ENCODE measurements at places on chromosomes 11 and 22.

- DNase-seq = no peak
Observed at GRCh38 chr11:134783234-134783633, 371.2 kb upstream of the B3GAT1 start.

DNA sequence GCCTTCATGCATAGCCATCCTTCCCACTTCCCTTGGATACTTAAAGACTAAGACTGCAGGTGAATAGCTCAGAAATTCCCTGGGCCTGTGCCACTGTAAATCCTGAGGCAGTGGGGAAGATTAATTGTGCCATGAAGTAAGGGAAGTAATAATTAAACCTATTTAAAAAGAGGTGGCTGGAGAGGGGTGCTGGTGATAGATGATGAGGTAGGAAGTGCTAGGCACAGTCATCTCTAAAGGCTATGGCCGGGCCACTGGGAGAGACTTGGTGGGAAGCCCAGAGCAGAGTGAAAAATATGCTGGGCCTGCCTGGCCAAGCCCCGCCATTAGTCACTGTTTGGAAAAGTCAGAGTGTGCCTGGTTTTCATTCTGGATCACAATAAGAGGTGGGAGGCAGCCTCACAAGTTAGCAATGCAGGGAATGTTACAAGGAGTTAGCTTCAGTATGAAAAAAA, 197.2 kb upstream of the PITPNB start:
- DNase-seq = no peak

DNA sequence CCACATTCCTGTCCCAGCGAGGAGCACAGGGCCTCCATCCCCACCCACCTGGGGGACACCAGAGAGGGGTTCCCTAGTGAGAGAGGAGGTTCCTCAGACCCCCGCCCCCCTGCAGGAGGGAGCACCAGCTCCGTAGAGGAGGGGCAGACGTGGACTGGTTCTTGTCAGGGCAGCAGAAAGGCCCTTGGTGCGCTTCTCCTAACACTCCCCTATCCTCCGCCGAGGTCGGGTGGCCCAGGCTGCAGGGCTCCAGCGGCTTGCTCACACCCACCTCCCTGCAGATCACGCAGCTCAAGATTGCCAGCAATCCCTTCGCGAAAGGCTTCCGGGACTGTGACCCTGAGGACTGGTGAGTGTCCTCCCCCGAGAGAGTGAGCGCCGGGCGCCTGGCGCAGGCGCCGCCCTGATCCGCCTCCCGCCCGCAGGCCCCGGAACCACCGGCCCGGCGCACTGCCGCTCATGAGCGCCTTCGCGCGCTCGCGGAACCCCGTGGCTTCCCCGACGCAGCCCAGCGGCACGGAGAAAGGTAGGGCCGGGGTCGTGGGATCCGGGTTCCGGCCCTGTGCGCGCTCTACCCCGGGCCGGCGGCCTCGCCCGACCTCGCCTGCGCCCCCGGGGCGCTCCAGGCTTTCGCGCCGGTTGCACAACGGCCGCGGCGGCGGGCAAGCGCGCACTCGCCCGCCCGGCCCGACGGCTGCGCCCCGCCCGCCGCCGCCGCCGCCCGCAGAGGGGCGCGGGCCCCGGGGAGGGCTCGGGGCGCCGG, 5.1 kb downstream of the TBX1 start:
- DNase-seq = no peak

- no peak for DNase-seq
Observed at GRCh38 chr11:129739339-129739738, 76.3 kb upstream of the TMEM45B start.

DNA sequence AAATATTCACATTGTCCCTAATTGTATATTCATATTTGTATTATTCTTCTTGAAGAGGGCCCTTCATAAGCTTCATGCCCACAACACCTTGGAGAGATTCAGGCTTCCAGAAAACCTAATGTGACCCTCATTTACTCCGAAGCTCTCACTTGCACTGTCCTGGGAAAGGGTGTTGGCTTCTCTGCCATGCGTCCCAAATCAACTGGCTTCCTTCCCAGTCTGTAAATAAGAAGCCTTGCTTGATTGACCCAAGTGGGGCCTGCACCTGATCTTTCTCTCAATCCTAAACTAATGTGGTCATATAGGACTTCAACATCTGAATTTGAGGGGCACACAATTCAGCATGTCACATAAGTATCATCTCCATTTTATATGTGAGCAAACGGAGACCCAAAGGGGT, 40.5 kb upstream of the ZBTB16 start:
- no peak for DNase-seq

- DNase-seq = no peak
Observed at GRCh38 chr11:44623731-44624491, 58.4 kb downstream of the CD82 start.

DNA sequence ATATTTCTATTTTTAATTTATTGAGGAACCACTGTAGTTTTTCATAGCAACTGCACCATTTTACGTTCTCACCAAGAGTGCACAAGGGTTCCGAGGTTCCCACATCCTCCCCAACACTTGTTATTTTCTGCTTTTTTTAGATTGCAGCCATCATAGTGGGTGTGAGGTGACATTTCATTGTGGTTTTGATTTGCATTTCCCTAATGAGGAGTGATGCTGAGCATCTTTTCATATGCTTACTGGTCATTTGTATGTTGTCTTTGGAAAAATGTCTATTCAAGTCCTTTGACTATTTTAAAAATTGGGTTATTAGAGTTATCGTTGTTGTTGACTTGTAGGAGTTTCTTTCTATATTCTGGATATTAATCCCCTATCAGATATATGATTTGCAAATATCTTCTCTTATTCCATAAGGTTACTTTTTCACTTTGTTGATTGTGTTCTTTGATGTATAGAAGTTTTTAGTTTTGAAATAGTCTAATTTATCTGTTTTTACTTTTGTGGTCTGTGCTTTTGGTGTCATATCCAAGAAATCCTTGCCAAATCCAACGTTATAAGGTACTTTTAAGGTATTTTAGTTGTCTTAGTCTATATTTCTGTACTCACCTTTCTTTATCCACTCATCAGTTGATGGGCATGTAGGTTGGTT, 9.0 kb downstream of the NEAT1 start:
- DNase-seq = no peak

- DNase-seq = no peak
Observed at GRCh38 chr11:76234416-76235232, 28.3 kb upstream of the WNT11 start.

DNA sequence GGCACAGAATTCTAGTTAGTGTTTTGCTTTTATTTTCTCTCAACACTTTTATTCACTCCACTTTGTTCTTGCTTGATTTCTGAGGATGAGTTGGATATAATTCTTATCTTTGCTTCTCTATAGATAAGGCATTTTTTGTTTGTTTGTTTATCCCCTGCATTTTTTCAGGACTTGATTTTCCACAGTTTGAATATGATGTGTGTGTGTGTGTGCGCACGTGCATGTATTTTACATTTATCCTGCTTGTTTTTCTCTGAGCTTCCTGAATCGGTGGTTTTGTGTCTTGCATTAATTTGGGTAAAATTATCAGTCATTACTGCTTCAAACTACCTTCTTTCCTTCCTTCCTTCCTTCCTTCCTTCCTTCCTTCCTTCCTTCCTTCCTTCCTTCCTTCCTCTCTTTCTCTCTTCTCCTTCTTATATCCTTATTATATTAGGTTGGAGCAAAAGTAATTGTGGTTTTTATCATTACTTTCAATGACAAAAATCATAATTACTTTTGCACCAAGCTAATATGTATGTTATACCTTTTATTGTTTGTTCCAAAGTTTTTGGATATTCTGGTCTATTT, 679.9 kb upstream of the RAG2 start:
- DNase-seq = no peak

- no peak for DNase-seq
Observed at GRCh38 chr11:21640491-21640890, 552.4 kb upstream of the ANO5 start.

- DNase-seq = no peak
Observed at GRCh38 chr11:10809373-10810160, 841 bp upstream of the EIF4G2 start.

DNA sequence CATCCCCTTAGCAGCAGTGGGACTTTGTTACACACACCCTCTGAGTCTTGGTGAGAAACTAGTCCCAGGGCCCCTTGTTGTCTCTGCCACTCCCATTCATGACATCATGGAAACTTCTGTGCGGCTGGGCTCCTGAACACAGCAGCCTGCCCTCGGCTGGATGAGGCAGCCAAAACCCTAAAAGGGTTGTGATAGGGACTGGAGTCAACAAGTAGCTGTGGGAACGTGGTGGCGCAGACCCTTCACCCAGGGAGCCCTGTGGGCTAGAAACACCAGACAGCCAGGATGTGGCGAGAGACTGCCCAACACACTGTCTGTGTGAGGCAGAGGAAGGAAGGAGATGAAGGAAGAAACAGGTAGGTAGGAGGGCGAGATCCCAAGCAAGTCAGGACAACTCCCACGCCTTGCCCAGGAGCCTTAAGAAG, 3.9 kb downstream of the CD3D start:
- peak; percentile 32 for DNase-seq

GRCh38 chr11:122253589-122254231, 137.7 kb upstream of the BLID start:
- DNase-seq = no peak

- DNase-seq = no peak
Observed at GRCh38 chr22:25509374-25509791, 55.1 kb upstream of the GRK3 start.

GRCh38 chr22:48742191-48742555, 1085.5 kb downstream of the BRD1 start:
- no peak for DNase-seq

DNA sequence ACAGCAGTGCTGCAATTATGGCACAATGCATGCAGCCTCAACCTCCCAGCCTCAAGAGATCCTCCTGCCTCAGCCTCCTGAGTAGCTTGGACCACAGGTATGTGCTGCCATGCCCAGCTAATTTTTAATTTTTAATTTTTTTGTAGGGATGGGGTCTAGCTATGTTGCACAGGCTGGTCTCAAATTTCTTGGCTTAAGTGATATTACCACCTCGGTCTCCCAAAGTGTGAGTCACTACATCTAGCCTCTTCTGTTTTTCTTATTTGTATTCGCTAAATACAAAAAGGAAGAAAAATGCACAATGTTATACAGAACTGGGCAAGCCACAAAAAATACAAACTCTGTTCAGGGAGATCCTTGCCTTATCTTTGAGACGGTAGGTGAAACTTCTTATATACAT, 62.1 kb downstream of the DDI1 start:
- no peak for DNase-seq

GRCh38 chr11:488992-489391, 18.1 kb downstream of the RNH1 start:
- no peak for DNase-seq

- DNase-seq = no peak
Observed at GRCh38 chr22:46794491-46794890, 32.0 kb downstream of the TBC1D22A start.

- no peak for DNase-seq
Observed at GRCh38 chr11:78359921-78360320, 57.7 kb downstream of the GAB2 start.

- DNase-seq = no peak
Observed at GRCh38 chr22:30000566-30000965, 79.7 kb upstream of the HORMAD2 start.

DNA sequence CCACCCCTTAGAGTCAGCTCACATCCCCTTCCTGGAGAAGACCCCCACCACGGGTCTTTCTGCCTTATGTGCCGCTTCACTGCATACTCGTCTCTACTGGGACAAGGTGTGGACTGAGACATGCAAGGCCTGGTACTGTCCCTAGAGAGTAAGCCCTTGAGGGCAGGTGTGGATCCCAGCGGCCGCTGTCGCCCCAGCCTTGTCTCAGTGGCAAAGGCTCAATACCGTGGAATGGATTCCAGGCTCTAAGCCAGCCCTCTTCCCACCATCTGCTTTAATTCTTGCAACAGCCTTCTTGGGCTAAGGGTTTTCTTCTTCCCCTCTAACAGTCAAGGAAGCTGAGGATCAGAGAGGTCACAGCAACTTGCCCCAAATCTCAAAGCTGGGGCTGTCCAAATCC, 220.3 kb downstream of the CEP164 start:
- DNase-seq = no peak

- DNase-seq = no peak
Observed at GRCh38 chr22:47606426-47606825, 844.0 kb downstream of the TBC1D22A start.

GRCh38 chr11:129287920-129288319, 87.7 kb upstream of the BARX2 start:
- no peak for DNase-seq

DNA sequence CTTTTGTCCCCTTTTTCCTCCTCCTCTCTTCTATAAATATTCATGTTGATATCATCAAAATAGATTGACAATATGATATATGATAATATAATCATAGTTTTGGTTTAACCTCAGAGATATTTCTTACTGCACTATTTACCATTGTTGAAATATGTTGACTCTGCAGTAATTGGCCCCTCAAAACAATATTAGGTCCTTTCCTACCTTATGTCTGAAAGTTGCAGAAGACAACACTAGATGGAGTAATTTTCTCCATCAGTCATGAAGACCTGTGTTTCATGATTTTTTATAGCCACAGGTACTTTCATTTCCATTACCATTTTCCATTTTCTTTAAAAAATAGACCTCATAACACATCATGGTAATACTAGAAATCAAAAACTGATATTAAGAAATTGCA, 284.4 kb downstream of the LUZP2 start:
- DNase-seq = no peak

DNA sequence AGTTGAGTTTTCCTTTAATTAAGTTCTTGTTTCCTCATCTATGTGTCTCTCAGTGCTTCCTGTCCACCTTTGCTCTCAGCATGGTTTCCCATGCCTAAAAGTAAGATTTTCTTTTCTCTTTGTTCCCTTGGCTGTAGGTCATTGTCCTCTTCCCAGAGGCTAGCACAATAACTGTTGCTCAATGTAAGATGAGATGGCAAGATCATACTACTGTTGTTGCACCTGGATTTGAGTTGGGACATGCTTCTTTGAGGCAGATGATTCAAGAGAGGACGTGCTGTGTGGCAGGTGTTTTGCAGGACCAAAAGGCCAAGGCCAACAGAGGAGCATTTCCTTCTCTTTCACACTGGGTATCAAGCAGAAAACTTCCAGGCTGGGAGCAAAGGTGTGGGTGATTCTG, 11.3 kb upstream of the NELL1 start:
- no peak for DNase-seq

GRCh38 chr11:91997226-91997625, 227.4 kb upstream of the FAT3 start:
- no peak for DNase-seq
